ENCODE measurements at places on chromosomes 3 and 15.

- DNase-seq = no peak
Measured at GRCh38 chr3:110181226-110181625, 843.9 kb upstream of the DPPA4 start.

DNA sequence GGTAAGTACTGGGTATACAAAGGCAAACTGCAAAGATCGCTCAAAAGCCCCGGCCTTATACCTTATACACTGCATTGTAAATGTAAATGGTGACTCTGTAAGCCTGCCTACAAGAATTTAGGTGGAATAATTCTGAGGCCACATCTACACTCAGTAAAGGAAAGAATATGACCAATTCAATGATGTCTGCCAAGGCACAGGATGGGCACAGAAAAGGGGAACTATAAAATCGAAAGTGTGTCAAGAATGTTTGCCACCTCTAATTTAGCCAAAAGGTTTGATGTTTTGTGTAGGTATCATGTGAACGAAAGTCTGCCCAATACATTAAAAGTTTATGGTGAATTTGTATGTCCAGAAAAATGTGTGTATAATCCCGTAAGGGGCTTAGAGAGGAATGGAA lies 96.1 kb downstream of the FOXP1 start:
- no peak for DNase-seq

GRCh38 chr3:67048715-67049074 lies 50.6 kb downstream of the KBTBD8 start:
- DNase-seq = no peak

- DNase-seq = no peak
Measured at GRCh38 chr3:54212723-54213122, 90.4 kb downstream of the CACNA2D3 start.

- DNase-seq = no peak
Measured at GRCh38 chr3:101311676-101312075, 8.7 kb downstream of the IMPG2 start.

DNA sequence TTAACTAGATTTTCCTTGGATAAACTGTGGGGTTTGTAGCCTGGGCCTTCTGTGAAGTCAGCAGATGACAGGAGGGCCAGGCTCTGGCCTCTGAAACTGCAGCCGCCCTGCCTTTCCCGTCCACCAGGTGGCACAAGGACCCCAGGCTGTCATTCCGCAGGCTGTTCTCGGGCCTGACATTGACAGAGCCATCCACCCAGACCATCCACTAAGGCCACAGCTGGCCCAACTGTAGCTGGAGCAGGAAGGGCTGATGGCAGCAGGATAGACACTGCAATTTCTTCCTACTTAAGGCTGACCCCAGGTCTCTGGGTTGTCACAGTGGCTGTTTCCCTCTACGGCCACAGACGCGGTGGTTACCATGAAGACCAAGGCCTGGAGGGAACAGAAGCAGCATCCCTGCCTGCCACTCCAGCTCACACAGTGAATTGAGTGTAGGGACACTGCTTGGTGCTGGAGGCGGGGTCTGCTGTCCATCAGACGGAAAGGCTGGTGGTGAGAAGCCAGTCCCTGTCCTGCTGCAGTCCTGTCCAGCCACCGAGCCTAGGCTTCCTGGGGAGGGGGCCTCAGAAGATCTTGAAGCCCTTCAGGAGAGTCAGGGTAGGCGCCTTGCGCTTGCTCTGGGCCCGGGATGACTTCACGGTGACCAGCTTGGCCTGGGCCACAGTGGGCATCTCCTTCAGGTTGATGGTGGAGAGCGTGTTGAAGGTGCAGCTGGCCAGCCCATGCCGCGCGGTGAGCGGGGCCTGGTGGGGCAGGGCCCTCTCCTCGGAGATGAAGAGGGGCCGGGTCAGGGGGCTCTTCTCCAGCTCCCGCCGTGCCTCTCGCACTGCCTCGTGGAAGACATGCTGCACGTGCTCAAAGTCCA lies 9.4 kb downstream of the SLC51B start:
- DNase-seq = peak; percentile 54

- DNase-seq = no peak
Measured at GRCh38 chr3:155313300-155313699, 19.8 kb upstream of the STRIT1 start.

DNA sequence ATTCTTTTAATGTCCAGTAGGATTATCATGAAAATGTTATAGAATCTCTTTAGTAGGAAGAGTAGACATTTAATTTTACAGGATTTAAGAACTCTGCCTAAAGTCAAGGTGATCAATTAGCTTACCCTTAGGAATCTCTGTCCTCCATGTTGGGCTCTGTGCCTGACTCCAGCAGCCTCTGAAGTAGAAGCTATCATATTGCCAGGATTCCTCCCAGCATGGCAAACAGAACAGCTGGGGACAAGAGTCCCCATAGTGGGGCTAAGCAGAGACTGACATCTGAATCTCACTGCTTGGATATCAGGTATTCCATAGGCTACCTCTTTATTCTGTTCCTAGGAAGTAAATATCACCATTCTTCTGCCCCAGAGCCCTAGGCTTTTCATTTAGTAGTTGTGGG lies 1.5 kb downstream of the SLC15A2 start:
- DNase-seq = no peak

DNA sequence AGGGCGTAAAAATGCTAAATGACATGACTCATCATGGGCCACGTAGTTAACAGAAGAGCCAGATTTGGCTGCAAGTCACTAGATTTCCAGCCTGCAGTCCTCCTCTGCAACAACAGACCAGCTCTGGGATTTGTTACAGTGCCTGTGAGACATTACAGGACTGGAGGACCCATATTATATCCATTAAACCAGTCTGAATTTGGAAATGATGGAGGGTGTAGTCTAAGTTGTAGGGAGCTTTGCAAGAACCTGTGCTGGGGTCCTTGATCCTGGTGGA lies 10.8 kb downstream of the ZNF774 start:
- no peak for DNase-seq

DNA sequence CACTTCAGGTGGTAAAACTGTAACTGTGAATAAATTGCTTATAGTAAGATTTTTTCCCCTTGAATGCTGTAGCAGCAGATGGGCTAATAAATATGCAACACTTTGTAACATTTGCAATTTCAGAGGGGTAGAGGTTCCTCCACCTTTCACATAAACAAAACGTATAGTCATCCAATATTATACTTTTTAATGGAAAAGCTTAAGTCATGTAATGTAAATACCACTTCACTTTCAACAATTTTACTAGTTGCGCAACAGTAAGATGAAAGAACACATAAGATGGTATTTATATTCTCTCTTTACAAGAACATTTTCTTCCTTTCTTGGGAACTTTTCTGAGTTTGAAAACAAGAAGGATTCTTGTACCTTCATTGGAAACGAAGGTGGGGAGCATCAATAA lies 56.6 kb upstream of the FAM3D start:
- DNase-seq = no peak

DNA sequence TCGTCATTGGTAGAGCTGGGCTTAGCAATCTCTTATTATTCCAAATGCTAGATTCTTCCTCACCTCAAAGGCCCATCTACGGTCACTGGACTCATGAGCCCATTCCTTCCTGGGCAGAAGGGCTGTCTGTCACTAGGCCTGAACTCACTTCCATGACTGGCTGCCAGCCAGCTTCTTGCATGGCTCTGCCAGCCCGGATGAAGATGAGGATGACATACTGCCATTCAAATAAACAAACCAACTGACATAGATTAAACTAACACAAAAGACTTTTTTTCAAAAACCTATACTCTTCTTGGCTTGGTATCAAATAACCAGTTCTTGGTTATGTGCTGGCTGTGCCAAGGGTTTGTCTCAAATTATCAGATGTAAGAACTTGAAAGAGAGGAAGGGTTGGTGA lies 23.8 kb downstream of the ISL2 start:
- DNase-seq = no peak

DNA sequence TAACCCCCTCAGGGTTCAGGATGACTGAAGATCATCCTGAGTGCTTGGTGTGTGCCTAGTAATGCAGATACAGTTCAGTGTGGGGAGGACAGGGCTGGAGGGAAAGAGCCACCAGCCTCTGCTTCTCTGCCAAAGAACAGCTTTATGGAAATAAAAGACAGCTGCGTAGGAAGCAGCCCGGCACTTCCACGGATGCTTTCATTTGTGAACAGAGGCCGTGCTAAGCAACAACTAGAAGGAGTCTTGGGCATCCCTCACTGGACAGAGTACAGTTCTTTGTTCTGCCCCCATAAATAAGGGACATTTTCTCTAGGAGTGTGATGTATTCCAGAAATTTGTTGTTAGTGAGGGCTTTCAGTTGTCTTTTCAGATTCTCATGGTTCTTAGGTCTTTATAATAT lies 194.8 kb upstream of the RGMA start:
- no peak for DNase-seq

DNA sequence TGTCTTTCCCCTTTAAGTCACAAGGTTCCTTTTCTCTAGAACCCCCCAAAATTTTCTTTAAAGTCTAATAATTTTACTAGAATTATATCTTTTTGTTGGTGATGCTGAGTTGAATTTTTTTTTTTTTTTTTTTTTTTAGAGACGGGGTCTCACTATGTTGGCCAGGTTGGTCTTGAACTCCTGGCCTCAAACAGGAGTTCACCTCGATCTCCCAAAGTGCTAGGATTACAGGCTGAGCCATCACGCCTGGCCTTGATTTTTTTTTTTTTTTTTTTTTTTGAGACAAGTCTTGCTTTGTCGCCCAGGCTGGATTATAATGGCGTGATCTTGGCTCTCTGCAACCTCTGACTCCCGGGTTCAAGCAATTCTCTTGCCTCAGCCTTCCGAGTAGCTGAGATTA lies 12.2 kb downstream of the SEC13 start:
- DNase-seq = no peak

DNA sequence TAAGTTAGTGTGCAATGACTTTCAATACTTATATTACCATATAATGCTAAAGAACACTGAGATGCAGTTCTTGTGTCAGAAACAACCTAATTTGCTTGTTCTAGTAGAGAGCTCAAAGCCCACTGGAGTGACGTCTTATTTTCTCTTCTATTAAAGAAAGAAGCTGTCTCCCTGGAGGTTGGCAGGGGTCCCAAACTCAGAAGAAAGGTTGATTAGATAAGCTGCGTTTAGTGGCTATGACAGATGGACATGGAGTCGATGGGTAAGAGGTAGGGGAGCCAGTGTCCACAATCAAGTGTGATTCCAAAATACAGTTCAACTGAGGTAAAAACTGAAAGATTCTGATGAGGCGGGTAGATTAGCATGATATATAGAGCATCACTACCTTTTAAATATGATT lies 363.6 kb downstream of the NLGN1 start:
- no peak for DNase-seq

DNA sequence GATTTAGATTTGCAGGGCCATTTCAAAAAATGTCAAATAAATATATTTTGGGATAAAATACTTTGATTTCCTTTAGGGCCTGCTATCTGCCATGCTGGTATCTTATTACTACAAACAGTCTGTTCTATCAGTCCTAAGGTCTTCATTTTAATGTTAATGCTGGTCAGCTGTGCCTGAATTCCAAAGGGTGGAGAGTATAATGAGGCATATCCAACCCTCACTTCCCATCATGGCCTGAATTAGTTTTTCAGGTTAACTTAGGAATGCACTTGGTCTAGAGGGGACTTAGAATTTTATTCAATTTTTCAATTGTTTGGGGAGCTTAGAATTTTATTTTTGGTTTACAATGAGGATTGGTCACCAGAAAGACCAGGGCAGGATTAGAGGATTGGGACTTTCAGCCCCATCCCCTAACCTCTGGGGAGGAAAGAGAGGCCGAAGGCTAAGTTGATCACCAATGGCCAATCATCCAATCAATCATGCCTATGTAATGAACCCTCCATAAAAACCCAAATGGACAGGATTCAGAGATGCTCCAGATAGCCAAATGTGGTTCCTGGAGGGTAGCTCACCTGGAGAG lies 17.8 kb upstream of the CP start:
- DNase-seq = no peak
